ENCODE measurements at places on chromosomes 7 and 10.

DNA sequence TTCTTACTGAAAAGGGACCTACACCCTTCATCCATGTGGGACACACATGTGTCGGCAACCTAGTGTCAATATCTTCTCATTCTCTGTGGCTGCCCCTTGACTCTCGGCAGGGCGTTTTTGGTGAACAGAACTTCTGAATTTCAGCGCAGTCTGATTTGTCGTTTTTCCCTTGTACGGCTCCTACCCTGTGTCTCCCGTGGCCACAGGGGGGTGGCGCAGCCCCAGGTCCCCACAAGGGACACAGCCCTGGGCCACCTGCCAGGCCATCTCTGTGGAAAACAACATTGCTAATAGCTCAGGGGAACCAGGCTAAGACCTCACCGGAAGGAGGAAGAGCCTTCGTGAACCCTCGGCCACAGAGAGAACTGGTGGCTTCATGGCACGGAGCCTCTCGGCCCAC is 53.1 kb upstream of the NKX6-2 start:
- no peak for DNase-seq

- no peak for DNase-seq
Observed at GRCh38 chr10:23065181-23065948, 30.0 kb upstream of the MSRB2 start.

- no peak for DNase-seq
Observed at GRCh38 chr7:101934618-101935017, 117.2 kb downstream of the CUX1 start.

- DNase-seq: no peak
Observed at GRCh38 chr7:54704851-54705250, 54.2 kb downstream of the SEC61G start.

DNA sequence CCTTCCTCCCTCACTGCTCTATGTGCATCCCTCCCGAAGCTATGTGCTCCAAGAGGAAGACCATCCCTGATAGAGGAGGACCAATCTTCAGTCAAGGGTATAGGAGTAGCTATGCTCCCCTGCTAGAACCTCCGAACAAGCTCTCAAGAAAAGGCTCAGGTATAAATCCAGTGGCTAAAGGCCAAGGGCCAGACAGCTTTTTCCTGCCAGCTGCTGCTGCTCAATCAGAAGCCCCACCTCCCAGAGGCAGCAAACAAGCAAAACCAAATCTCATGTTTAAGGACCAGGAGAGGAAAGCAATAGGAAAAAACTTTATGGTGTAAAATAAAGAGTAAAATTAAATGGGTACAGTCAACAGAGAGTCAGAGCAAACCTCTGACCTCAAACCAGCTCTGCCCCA is 187.2 kb downstream of the FGFR2 start:
- no peak for DNase-seq

DNA sequence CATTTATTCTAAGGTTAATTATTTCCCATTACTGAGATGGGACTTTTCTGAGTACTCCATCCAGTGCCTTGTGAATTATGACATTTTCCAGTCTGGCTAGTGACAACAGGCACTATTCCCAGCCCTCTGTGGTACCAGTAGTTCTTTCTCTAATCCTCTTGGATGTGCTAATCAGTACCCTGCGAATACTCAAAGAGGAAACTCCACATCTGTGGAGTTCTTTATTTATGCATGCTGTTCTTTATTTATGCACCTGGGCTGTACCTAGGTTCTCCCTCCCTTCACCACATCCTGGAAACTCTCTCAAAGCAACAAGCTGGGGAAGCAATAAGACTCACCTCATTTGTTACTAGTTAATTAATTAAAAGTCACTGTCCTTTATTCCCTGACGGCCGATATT is 83.5 kb downstream of the TSPAN12 start:
- no peak for DNase-seq

DNA sequence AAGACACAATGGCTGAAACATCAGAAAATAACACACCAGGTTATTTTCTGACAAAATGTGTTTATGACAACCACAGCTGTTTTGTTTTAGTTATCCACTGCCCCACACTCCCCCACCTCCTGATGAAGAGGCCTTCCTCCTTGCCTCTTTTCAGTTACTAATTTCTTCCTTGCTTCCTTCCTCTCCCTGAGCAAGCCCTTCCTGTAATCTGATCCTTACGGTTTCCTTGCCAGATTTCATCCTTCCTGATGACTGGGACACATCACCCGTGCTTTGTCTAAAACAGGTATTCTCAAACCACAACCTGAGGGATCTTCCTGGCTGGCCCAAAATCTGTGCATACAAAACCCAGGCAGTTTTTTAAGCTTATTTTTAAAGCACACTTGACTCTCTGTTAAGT is 39.4 kb downstream of the CHST15 start:
- DNase-seq: no peak

DNA sequence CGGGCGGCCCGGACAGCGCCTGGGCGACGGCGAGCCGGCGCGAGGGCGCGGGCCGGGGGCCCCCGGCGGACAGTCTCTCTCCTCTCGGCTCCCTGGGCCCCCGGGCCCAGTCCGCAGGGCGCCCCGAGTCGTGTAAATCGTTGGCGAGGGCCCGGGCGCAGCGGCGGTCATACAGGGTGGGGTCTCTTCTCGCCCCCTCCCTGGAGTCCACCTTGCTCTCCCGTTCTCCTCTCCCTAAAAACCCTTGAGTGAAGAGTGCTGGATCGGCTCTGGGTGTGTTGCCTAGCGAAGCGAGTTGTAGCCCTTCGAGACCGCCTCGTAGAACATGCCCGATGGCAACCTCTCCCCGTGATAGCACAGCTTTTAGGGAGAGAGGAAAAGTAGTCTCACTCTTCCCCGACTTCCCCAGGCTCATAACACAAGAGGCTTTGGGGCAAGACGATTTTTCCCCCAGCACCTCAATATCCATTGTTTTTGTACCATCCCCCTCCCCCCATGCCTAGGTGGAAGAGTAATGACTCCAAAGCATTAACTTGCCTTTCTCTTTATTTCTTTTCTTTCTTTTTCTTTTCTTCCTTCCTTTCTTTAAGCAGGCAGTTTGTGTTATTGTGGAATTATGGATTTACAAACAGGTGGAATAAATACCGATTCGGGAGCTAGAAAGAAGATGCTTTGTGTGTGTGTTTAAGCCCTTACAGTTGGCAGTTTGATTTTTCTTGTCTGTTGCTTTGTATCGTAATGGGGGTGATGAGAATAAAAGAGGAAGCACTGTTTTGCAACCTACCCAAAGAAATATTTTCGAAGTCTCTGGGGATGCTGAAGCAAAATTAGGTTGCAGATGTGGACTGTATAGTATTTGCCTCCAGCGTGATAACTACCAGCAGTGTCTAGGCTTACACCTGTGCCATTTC is 822 bp downstream of the SHOC2 start:
- peak; percentile 78 for DNase-seq

- no peak for DNase-seq
Observed at GRCh38 chr7:53001221-53001620, 34.2 kb upstream of the POM121L12 start.

DNA sequence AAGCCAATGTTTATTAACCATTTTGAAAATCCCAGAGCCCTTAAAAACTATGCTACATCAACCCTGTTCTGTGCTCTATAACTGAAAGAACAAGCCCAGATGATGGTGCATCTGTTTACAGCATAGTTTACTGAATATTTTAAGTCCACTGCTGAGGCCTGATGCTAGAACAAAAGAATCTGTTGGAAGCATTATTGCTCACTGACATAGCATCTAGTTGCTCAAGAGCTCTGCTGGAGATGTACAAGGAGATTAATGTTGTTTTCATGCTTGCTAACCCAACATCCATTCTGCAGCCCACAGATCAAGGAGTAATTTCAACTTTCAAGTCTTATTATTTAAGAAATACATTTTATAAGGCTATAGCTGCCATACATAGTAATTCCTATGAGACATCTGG is 181.3 kb upstream of the FEZF1 start:
- DNase-seq: no peak

DNA sequence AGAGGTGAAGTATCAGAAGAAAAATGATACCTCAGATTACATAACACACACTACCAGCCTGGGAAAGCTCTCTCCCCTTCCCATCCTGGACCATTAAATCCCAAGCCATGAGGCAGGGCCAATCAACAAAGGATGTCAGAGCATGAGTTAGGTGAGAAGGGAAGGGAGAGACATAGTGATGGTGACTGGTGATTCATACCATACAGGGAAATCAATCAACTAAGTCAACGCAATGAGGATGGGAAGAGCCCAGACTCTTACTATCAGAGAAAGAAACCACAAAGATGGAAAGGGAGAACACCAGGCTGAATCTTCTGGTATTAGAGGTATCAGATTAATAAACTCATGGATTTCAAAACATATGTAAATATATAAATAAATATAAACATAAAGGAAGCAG is 185.4 kb downstream of the KMT2E start:
- DNase-seq: no peak

DNA sequence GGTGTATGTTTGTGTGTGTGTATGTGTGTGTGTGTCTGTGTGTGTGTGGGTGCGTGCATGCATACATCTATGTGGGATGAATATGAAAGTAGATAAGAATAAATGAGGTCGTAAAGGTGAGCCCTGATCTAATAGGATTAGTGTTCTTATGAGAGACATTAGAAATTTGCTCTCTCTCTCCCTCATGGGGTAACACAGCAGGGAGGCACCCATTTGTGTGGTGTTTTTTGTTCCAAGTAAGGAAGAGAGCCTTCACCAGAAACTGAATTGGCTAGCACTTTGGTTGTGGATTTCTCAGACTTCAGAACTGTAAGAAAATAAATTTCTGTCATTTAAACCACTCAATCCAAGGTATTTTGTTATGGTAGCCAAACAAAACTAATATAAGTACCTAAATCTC is 353.7 kb upstream of the CHRM2 start:
- no peak for DNase-seq

GRCh38 chr7:71912476-71912875 is 499.7 kb downstream of the CALN1 start:
- no peak for DNase-seq

DNA sequence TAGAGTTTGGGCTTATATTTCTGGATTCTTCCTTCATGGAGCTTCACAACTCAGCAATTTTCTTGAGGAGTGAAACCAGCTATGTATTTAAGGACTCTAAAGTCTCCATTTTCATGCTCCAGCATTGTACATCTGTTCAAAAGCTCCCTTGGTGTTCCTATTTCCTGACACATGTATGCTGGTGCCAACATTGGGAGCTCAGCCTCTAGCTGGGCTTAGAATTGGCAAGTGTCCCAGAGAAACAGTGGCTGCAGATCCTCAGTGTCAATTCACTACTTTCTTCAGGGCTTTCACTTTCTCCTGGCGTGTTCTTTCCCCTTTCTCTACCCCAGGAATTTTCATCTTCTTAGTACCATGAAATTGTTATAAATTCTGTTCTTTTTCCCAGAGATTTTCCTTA is 103.1 kb downstream of the ZNF467 start:
- DNase-seq: no peak

GRCh38 chr10:5741276-5741675 is 56.6 kb downstream of the TASOR2 start:
- DNase-seq: no peak

- DNase-seq: no peak
Observed at GRCh38 chr7:150811-151221, 41.6 kb upstream of the FAM20C start.

- no peak for DNase-seq
Observed at GRCh38 chr7:158821171-158822031, 7.9 kb downstream of the ESYT2 start.

DNA sequence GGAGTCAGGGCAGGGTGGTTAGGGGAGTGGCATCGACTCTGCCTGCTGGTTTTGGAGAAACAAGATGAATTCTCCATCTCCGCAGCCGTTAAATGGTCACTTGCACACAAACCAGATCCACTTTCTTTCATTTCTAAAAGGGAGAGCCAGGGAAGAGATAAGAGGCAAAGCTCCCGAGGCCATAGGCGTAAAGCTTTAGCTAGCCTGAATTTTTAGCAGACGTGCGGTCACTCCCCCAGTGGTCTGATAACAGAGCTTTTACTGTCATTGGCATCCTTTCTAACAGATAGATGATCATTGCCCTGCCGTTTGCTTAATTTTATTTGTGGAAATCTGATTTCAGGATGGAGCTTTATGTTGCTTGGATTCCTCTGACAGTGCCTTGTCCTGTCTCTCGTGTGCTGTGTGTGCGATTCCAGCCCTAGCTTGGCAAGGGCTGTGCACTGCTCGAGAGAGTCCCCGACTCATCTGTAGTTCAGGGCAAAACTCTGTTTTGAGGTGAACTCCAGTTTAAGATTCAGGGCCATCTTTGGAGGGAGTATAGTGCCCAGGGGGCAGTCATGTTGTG is 62.5 kb downstream of the GATA3 start:
- DNase-seq: no peak

- DNase-seq: no peak
Observed at GRCh38 chr7:24769851-24770250, 12.6 kb upstream of the GSDME start.

GRCh38 chr7:29987083-29987482 is 2.5 kb downstream of the SCRN1 start:
- DNase-seq: no peak

GRCh38 chr7:155882596-155882995 is 70.3 kb upstream of the SHH start:
- no peak for DNase-seq

DNA sequence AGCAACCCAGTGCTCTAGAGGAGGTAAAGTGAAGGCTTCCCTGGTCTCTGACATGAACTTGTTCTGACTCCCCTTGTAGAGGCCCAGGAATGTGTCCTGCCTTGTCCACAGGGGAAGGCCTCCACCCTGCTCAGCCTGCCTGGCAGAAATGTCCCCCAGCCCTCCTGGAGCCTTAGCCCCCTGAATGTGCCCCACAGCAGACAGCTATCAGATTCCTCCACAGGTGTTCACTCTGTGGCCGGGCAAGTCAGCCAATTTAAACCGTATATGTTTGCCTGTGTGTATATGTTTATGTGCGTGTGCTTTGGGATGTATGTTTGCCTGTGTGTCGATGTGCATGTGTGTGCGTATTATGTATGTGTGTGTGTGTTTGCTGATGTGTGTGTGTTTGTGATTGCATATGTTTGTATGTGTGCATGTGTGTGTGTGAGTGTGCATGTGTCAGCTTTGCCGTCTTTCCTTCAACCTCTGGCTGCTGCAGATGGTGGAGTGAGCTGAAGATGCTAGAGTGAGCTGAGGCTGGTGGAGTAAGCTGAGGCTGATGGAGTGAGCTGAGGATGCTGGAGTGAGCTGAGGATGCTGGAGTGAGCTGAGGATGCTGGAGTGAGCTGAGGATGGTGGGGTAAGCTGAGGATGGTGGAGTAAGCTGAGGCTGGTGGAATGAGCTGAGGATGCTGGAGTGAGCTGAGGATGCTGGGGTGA is 68.9 kb upstream of the ANTXRL start:
- DNase-seq: no peak

- no peak for DNase-seq
Observed at GRCh38 chr7:81402227-81402626, 367.6 kb downstream of the HGF start.

Measured in GM12864 (cell line).